Trophoblast cell (in vitro differentiated cells and primary cell): ENCODE measurements at places on chromosomes 6 and 20.

GRCh38 chr6:148611213-148611612, 135.6 kb upstream of the UST start:
- DNase-seq, result no peak

- no peak for DNase-seq
These were observed 29.6 kb upstream of the MRGBP start for GRCh38 chr20:62766716-62767115.

GRCh38 chr6:53492860-53493634, 51.9 kb downstream of the GCLC start:
- no peak for DNase-seq

DNA sequence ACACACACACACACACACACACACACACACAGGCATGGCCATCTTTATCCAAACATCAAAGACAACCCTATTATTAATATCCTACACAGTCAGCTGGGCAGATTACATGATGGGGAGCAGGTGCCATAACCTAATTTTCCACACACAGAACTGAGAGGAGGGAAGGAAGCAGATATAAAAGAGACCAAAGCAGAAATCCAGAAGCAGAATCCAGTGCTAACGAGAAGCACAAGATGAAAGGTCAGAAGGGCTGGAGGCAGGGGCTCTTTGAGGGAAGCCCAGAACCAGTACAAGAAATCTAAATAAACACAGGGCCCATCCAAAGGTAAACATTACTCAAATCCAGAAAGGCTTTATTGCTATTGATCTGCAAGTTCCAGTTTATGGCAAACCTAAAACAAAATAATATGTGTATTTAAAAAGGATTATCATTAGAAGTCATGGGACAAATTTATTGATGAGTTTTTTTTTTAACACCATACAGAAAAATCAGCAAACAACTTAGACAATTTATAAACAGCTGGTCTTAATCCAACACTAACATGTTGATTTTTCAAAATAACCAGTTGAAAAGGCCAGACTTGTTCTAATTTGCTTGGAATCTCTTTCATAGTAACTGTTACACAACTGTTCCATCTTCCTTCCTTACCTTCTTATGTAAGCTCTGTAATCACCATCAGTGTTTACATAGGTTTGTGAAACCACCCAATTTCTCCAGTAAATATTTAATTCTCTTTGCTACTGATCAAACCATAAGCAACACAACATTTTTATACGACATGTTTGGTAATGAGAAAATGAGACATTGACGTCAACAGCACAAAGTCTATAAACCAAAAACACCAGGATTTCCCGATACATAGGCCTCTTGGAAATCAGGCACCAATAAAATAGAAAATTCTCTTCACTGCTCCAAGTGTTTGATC, 34.2 kb downstream of the SLC23A2 start:
- DNase-seq, result no peak

- DNase-seq, result no peak
These were observed 46.2 kb downstream of the TRAF3IP2 start for GRCh38 chr6:111559188-111560097.
